ENCODE measurements at places on chromosomes 1 and 21.
A peak's percentile ranks its signal among the peaks of the same experiment; 100 is the strongest.

DNA sequence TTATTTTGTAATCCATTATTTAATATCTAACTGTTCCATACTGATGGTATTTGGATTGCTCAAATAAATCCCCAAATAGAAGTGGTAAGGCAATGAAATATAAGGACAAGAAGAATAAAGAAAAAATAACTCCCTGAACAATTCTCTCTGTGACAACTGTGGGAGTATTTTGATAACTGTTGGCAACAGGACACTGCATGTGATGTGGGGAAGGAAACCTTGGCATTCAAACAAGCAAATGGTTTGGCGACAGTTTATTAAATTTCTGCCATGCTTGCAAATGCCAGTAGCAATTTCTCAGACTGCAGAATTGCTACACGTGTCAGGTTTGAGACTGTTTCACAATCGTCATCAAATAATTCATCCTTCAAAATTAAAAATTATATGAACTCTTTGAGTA, 8.6 kb upstream of the MRPL39 start:
- no peak for DNase-seq

- peak; percentile 62 for DNase-seq
Measured at GRCh38 chr1:15412175-15412800, 2.6 kb downstream of the EFHD2 start.

DNA sequence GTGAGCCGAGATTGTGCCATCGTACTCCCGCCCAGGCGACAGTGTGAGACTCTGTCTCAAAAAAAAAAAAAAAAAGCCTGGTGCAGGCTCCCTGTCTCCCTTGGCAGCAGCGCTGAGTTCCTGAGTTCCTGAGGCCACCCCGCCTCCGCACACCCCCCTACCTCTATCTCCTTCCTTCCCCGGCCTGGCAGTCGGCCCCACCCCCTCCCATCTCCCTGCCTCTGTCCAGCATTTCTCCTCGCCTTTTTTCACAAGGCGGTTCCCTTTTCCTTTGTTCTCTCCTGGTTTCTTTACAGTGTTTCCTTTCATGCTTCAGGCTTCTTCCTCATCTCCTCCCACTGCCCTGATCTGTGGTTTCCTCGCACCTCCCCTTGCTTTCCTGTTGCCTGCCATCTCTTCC, 2.7 kb downstream of the RORC start:
- peak; percentile 34 for DNase-seq

DNA sequence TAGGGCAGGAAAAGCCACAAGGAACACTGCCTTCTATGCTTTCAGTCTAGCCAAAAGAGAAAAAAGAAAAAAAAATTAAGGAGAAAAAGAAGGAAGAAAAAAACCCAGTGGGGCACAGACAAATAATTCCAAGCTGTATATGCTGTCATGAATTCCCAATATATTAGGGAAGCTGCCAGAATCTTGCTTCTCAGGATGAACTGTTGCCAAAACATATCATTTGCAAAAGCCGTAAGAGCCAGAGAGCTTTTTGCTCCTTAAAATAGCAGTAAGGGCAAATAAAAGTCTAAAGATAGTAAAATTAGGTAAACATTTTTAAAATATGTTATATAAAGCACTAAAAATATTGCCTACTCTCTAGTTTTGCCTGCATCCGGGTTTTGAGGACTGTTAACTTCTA, 52.1 kb downstream of the PGM1 start:
- DNase-seq: peak; percentile 37

GRCh38 chr1:7375329-7375728, 395.8 kb upstream of the VAMP3 start:
- DNase-seq: no peak

DNA sequence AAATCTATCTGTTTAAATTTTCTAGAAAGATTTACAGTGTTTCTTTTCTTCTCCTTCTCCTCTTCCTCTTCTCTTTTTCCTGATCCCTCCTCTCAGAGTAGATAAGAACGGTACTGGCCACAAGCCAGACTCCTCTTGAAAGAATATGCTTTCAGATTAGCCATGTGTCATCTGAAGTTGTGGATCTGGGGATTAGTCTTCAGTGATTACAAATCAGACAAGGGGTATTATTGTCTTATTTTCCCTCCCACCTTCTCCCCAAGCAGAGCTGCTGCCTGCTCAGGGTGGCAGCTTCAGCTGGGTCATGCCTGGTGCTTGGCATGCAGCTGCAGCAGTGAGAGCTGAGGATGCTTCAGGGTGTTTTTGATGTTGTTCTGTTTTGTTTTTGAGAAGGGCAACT, 42.7 kb downstream of the SGIP1 start:
- DNase-seq: peak; percentile 60

GRCh38 chr1:235741294-235741693, 91.7 kb upstream of the GNG4 start:
- DNase-seq: peak; percentile 93

DNA sequence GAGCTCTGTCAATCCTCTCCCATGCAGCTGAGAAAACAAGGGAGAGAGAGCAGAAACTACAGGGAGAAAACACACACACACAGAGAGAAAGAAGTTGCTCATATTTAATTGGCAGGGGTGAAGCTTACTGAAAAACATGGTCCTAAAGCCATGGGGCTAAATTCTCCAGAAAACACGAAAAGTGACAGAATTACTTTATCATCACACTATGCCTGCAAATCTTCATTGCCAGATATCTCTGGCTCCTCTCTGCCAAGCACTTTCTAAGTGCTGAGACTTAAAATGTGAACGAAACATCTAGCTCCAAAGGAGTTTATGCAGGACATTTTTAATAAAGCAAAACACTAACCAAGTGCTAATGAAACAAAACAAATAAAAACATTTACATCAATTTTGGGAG, 134.1 kb downstream of the DAB1 start:
- DNase-seq: no peak

GRCh38 chr1:185573677-185574076, 160.5 kb upstream of the HMCN1 start:
- DNase-seq: no peak

GRCh38 chr1:193656841-193657240, 470.4 kb upstream of the B3GALT2 start:
- DNase-seq: no peak

DNA sequence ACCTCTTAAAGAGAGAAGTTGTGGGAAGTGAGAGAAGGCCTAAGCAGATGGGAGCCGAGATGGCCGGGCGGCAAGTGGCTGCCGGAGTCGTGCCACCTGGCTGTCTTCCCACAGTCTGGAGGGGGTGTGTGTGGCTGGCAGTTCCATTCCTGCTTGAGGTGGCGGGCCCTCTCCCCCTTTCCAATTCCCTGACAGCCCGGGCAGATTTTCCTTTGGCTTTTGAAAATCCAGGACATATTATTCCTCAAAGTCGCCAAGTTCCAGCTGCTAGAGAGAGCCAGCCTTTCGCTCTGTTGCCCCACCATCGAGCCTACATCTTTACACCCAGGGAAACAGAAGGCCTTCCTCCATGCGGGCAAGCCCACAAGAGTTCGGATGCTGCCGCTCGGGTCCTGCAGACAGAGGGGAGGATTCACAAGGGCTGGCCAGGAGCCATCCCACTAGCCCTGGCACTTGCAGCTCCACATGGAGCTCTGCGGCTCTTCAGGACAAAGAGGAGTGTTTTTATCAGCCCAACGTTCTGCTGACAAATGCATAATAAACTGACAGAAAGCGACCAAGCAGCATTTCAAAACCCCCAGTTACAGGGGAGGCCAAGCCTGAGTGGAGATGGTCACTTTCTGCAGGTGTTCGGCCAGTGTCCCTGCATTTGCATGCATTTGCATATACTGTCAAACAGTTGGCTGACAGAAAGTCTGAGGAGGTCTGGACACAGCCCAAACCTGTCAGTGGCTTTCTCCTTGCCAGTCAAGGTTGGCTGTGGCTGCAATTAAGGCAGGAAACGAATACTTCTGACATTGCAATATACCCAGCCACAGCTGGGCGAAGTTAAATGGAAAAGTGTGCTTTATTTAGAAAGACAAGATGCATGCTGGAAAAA, 45.9 kb downstream of the OLIG1 start:
- DNase-seq: no peak

DNA sequence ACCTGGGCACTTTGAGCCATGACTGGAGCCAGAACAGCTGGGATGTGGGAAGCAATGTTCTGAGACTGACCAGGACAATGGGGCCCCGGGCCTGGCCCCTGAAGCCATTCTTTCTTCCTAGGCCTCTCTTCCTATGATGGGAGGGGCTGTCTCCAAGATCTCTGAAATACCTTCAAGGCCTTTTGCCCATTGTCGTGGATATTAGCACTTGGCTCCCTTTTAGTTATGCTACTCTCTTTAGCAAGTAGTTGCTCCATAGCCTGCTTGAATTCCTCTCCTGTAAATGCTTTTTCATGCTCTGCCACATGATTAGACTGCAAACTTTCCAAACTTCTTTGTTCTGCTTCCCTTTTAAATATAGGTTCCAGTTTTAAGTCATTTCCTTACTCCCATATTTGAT, 262.9 kb upstream of the CACYBP start:
- no peak for DNase-seq

DNA sequence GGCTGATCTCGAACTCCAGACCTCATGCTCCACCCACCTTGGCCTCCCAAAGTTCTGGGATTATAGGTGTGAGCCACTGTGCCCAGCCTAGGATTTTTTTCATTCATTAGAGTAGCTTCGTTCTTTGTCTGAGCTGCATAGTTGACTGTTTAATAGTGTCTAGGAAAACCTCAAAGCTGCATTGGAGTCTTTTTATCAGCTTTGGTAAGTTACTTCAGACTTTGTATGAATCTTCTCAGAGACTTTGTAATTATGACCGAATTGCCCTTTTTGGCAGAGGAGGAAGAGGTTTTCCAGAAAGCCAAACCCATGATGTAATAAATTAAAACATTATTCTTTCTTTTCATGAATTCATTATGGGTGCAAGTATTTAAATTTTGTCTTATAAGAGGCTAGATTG, 5.1 kb downstream of the DNAJB4 start:
- peak; percentile 53 for DNase-seq

DNA sequence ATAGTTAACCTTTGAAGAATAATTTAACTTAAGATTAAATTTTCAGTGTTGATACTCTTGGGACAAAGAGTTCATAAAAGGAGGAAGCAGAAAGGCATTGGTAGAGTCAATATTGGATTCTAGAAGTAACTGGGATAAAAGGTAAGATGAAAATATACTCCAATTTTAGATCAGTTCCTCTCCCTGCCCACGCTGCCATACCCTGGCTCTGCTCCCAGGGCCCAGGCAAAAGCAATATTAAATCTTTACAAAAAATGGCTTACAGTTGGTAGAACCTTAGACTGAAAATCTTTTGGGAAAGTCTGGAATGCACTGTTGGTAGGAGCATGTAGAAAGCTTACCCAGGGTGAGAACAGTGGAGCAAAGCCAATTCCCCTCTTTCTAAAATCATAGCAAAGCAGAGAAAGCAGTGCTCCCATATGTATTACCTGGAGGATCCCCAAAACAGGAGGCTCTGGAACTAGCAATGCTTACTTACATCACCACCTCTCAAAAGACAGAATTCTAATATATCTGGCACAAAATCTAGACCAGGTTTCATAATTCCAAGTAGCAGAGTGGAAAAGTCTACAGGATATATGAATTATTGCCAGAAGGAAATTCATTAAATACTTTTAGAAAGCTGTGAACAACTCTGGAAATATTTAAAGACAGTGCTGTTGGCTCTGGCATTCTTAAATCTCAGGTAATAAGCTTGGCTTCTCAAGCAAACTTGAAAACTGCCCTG, 24.5 kb downstream of the KIAA0319L start:
- peak; percentile 37 for DNase-seq

GRCh38 chr21:43306911-43307676, 119.8 kb downstream of the SIK1 start:
- peak; percentile 19 for DNase-seq

GRCh38 chr21:33302055-33302454, 22.7 kb upstream of the IFNAR1 start:
- DNase-seq: no peak

Measured in fibroblast of skin of right biceps (primary cell).